Esophagus mucosa (tissue), 1 donor: ENCODE measurements at places on chromosomes 16 and 17. TPM values are rescaled to one million over a fixed set of nuclear protein-coding genes. Genes with fewer than 3 reads are reported as not detected.

- peak; percentile 30 for ATAC-seq
These were observed 415 bp upstream of the FOXF1 start for GRCh38 chr16:86509759-86510464.

DNA sequence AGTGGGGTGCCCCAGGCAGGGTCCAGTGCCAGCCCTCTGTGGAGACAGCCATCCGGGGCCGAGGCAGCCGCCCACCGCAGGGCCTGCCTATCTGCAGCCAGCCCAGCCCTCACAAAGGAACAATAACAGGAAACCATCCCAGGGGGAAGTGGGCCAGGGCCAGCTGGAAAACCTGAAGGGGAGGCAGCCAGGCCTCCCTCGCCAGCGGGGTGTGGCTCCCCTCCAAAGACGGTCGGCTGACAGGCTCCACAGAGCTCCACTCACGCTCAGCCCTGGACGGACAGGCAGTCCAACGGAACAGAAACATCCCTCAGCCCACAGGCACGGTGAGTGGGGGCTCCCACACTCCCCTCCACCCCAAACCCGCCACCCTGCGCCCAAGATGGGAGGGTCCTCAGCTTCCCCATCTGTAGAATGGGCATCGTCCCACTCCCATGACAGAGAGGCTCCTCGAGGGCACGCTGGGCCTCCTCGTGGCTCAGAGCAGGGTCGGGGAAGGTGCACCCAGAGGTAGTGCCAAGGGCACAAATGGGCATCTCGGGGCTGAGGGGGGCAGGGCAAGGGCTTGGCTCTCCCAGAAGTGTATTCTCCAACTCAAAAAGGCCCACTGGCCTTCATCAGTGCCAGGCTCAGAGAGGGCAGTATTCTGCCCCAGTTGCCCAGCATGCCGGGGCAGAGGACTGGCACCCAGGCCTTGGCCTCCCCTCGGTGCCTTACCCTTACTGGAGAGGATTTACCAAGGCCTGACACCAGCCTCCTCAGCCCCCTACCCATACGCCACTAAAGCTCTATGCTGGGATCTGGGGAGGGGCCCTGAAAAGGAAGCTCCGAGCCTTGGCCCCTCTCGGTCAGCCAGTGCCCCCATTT lies at the start of gene CDH5:
Gene CDH5, plus strand, starts transcription at position 259 of the 867 bp plus-strand sequence. CDS start 12,647 bp downstream, outside the sequence.
- peak; percentile 36 for ATAC-seq

DNA sequence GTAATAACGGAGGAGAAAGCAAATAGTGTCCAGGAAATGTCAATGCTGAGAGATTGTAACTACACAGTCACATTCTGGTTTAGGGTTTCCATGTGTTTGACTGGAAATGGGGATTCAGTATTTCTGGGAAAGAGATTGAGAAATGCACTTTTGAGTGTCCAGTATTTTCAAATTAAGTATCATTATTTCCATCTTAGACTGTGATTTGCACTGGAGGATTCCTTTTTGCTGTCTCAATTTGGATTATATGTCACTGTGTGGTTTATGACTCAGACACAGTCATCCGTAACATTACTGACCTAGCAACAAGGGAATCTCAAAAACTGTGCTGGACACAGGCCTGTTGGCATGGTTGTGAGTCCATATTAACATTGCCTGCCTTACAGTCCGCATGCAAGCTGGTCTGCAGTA lies 681.4 kb downstream of the CDH11 start:
- ATAC-seq: no peak

GRCh38 chr16:70395345-70395901 lies 43.5 kb downstream of the ST3GAL2 start:
- ATAC-seq: peak; percentile 62

DNA sequence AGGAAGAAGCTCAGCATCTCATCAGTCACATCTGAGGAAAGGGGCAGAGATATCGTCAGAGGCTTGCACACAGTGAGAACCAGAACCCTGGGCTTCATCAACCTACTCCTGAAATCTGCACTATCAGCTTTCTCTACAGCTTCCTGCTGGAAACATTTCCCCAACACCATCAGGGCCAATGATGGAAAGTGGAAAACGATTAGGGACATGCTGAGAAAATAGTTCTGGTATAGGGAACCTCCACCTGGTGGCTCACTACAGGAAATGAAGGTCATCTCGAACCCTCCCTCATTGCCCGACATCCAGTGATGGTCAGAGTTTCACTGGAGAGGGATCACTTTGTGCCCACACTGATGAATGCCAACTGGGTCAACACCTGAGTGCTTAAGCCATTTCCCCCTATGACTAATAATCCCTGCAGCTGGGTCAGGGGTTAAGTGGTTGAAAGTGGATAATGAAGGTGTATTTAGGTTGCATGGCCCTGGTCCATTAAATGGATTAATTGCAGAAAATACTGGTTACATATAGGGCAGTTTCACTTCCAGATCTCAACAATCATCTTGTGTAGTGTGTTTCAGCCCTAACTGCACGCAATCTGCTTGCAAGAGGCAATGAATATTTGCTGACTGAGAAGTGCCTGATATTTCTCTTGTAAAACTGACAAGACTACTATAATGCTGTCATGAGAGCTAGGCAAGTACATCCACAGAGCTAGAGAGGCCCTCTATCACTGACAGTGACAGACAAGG lies 43.1 kb upstream of the GSG1L start:
- ATAC-seq: peak; percentile 43

- no peak for ATAC-seq
These were observed 243 bp downstream of the RND2 start for GRCh38 chr17:43025290-43025657.

GRCh38 chr17:77200711-77201110 lies 59.9 kb downstream of the SEC14L1 start:
- ATAC-seq: peak; percentile 93

GRCh38 chr17:15890279-15890892 lies 54.5 kb upstream of the ADORA2B start:
- ATAC-seq: no peak

DNA sequence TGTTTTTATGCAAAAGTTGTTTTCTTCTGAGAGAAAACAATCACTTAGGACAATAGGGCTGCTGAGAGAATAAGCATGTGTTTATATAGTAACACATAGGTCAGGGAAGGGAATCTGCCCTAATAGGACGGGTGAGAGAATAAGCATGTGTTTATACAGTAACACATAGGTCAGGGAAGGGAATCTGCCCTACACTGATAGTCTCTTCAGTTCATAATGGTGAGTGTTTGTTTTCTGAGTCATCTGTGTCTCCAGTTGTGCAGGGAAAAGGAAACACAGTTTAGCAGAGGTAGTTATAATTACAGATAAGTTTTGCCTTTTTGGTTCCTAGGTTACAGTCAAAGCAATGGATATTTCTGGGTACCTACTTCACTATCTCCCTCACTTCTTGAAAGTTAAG lies 252.3 kb upstream of the CA10 start:
- no peak for ATAC-seq

- ATAC-seq: no peak
These were observed 84.5 kb upstream of the HSBP1 start for GRCh38 chr16:83723244-83723643.

- no peak for ATAC-seq
These were observed 306.3 kb downstream of the CNTNAP4 start for GRCh38 chr16:76583466-76583865.

DNA sequence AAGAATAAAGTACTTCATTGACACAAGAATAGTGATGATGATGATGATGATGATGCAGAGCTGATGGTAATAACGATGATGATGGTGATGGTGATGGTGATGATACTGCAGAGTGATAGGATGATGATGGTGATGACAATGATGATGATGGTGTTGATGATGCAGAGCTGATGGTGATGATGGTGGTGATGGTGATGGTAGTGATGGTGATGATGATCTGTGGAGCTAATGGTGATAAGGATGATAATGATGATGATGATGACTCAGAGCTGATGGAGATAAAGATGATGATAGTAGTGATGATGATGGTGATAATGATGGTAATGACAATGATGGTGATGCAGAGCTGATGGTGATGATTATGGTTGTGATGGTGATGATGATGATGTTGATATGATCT lies 448.1 kb downstream of the HS3ST4 start:
- ATAC-seq: no peak

DNA sequence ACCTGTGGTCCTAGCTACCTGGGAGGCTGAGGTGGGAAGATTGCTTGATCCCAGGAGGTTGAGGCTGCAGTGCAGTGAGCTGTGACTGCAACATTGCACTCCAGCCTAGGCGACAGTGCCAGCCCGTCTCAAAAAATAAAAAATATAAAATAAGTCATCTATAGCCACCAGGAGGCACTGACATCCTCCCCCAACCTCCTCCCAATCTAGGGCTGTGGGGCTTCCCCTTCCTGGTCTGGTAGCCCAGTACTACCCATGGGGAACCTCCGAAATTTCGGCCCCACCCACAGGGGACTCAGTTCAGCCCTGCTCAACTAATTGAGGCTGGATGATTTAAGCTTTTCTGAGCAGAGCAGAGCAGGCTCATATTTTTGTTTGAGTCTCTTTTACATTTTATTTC lies 3.2 kb downstream of the ZSCAN10 start:
- ATAC-seq: no peak

GRCh38 chr17:39455919-39456318 lies 4.9 kb upstream of the MED1 start:
- ATAC-seq: no peak

DNA sequence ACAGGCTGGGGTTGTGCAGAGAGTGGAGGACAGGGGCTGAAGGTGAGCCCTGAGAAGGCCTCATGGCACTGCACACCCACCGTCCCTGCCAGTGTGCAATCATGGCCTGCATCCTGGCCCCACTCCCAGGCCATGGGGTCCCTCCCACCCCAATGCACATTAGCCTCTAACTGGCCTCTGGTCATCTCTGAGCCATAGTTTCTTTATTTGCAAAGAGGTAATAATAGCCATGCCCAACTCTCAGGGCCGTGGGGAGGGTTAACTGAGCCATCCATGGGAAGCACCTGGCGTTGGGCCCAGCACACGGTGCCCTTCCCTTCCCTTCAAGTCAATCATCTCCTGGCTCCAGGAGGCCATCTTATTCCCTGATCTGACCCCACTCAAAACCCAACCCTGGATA lies 10.8 kb upstream of the ITGA3 start:
- no peak for ATAC-seq

DNA sequence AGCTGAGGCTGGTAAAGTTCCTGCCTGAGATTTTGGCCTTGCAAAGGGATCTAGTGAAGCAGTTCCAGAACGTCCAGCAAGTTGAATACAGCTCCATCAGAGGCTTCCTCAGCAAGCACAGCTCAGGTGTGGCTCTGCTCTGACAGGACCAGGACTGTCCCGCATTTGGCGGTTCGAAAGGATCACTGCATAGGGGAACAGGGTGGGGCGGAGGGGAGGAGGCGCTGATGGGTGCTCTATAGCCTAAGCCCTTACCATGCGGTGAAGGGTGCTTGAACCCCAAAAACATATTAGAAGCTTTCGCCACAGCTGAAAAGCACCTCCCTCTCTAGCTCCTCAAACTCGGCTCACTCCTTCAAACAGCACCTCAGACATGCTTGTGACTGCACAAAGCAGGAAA lies 29.9 kb upstream of the ENDOV start:
- ATAC-seq: no peak

- ATAC-seq: no peak
These were observed 3.4 kb upstream of the BPTF start for GRCh38 chr17:67821871-67822367.

DNA sequence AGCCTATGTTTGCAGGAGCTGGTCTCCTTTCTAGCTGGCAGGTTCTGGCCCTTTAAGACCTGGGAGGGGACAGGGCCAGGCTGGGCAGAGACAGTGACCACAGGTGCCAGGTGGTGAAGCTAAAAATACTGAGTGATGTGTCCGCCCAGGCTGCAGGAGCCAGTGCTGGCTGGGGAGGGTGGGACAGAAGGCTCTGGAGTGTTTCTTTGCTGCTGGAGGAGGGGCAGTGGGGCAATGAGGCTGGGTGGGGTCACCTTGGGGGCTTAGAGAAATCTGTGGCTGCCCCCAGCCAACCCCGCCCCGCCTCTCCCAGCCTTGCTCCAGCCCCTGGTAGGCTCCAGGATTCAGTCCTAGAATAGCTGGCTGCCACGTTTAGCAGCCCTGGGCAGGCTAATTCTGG lies 30.4 kb upstream of the SBK1 start:
- no peak for ATAC-seq

GRCh38 chr16:4800290-4801041 lies 2.0 kb downstream of the ROGDI start:
- peak; percentile 21 for ATAC-seq

DNA sequence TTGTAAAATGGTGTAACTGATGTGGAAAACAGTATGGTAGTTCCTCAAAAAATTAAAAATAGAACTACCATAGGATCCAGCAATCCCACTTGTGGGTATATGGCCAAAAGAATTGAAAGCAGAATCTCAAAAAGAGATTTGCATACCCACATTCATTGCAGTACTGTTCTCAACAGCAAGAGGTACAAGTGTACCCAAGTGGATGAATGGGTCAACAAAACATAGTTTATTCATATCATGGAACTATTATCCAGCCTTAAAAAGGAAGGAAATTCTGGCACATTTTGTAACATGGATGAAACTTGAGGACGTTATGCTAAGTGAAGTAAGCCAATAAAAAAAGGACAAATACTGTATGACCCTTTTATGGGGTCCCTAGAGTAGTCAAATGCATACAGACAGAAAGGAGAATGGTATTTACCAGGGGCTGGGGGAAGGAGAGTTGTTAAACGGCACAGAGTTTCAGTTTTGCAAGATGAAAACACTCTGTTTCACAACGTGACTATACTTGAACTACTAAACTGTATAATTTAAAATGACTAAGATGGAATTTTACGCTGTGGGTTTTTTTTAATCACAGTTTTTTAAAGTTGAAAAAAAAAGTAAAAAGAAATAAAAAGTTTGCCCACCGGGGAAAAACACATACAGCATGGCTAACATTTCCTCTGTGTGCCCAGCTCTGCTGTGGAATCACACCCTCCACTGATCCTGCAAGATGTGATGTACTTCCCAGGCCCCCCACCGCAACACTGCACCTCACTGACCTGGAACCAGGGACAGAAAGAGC lies 6.1 kb downstream of the TVP23A start:
- ATAC-seq: no peak

- ATAC-seq: no peak
These were observed 10.6 kb downstream of the KSR1 start for GRCh38 chr17:27466743-27467375.

- ATAC-seq: no peak
These were observed 15.5 kb downstream of the MMP15 start for GRCh38 chr16:58040945-58041627.

- ATAC-seq: peak; percentile 51
These were observed 5.2 kb upstream of the OR1F1 start for GRCh38 chr16:3182608-3183444.

The SLC5A10 gene
- total RNA-seq: 0.64 TPM

The DYNLRB2 gene
- not detected for total RNA-seq

The RUNDC3A gene
- 6.0 TPM for total RNA-seq

The PMFBP1 gene
- 2.0 TPM for total RNA-seq

The EME1 gene
- total RNA-seq: 2.4 TPM

The PGP gene
- total RNA-seq: 6.6 TPM

The KRT20 gene
- total RNA-seq: 0.20 TPM

The MPP3 gene
- 2.8 TPM for total RNA-seq

The CHMP1A gene
- 69.5 TPM for total RNA-seq

The SLC22A31 gene
- total RNA-seq: not detected

The AMZ2 gene
- 60.5 TPM for total RNA-seq

The FOXJ1 gene
- total RNA-seq: not detected

The PSMD3 gene
- 80.2 TPM for total RNA-seq

The HAP1 gene
- 1.4 TPM for total RNA-seq

The TEKT3 gene
- not detected for total RNA-seq

The PABPN1L gene
- total RNA-seq: not detected

The PLA2G10 gene
- not detected for total RNA-seq

The SLC46A1 gene
- total RNA-seq: 1.7 TPM
